ENCODE measurements at places on chromosomes 2 and 18.

DNA sequence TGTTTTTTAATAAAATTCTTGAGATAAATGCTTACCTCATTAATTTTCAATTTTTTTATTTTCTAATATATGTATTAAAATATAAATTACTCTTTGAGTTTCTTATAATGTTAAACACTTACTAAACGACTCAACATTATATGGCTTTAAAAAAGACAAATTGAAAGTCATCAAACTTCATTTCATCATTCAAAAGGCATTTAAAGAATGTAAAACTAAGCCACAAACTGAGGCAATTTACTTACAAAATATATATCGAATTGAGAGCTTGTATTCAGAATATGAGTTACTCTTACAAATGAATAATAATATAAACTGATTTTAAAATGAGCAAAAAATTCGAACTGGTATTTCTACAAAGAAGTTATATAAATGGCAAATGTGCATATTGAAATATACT, 1262.2 kb upstream of the PIK3C3 start:
- no peak for DNase-seq

DNA sequence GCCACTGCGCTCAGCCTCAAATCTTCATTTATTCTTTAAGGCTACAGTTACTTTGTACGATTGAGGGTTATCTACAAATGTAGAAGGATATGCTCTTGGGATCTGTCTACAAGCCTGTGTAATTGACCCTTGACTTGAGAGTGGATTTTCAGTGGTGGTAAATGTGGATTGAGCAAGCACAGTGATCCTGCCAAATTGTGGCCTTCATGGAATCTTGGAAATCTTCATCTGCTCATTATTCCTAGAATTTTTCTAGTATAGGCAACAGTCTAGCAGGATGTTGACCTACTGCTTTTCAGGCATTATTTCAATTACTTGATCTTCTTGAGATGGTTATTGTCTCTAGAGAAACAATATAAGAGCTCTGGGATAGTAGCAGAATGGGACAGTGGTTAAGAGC, 226.1 kb upstream of the REV1 start:
- no peak for DNase-seq

DNA sequence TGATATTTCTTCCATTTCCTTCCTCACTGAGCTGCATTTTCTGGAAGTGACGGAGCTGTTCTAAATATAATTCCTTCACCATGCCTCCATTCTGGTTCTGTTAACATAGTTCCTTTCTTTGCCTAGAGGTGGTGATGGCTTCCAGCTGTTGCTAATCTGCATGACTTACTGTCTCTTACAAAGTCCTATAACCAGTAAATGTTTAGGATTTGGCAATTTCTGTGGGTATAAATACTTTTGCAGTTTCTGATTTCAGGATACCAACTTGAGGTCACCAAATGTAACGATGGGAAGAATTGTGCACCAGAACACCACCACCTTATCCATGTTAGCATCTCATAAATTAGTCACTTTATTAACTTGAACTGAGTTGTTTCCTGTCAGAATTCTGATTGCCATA, 101.7 kb upstream of the FN1 start:
- DNase-seq = no peak

GRCh38 chr2:88530081-88530480, 77.6 kb upstream of the FOXI3 start:
- no peak for DNase-seq

GRCh38 chr2:225310745-225311144, 88.8 kb upstream of the NYAP2 start:
- peak; percentile 8 for DNase-seq

GRCh38 chr18:24491927-24492834, 31.7 kb downstream of the HRH4 start:
- no peak for DNase-seq

- peak; percentile 45 for DNase-seq
Measured at GRCh38 chr2:171811245-171811628, 82.8 kb downstream of the SLC25A12 start.

- DNase-seq = no peak
Measured at GRCh38 chr2:124880995-124881394, 855.9 kb downstream of the CNTNAP5 start.

DNA sequence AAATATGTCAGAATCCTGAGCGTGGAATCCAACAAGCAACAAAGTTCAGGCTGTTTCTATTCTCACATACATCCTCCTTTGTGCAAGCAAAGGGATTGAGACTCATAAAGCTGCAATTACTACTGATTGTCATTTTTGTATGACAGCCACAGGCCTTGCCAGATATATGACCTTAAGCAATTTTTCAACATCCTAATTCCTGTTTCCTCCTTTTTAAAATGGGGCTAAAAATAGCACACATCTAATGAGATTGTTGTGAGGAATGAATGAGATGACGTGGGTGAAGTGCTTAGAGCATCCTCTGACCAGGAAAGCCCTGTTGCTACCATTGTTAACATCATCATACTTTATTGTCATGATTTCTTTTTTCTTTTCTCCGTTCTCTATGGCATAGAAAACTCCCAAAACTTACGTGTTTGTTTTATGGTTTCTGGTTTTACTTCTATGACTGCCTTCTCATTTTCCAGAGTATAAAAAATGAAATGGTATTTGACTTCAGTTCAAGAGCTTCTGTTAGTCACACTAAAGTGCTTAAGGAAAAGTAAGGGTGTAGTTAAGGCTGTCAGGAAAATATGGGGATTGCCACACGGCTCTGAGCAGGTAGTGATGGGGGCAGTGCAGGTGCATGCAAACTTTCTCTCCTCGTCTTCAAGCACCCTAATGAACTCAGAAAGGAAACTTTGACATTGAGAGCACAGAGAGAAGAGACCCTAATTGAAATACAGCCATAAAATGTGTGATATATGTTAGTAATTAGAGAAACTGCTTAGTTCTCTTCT, 590.6 kb upstream of the NETO1 start:
- DNase-seq = no peak

DNA sequence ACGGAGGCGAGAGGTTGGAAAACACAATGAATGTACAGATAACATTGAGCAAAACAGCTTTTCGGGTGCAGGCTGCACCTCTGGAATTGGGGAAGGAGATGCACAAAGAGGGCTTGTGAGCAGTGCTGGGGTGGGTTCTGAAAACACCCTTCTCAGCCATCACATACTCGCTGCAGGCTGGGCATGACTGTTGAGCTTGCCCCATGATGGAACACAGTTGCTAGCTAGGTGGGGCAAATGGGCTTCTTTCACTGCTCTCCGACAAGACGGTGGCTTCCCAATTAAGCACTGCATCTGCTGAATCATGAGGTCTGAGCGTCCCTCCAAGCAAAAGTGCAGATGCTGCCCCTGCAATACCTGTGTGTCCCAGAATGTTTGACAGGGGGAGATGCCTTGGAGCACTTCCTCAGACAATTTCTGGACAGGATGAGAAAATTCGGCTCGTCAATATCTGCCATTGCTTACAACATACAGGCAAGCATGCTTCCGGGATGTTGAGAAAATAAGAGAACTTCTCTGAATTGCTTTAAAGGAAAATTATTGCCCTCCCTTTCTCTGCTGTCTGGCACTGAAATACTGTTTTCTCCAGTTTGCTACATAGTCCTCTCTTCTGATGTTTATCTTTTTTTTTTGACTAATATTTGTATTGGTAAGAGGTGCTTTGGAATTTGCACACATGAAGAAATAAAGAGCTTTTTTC, 77.3 kb upstream of the SH3BP4 start:
- no peak for DNase-seq

- peak; percentile 70 for DNase-seq
Measured at GRCh38 chr2:67389286-67389685, 7.8 kb upstream of the ETAA1 start.

DNA sequence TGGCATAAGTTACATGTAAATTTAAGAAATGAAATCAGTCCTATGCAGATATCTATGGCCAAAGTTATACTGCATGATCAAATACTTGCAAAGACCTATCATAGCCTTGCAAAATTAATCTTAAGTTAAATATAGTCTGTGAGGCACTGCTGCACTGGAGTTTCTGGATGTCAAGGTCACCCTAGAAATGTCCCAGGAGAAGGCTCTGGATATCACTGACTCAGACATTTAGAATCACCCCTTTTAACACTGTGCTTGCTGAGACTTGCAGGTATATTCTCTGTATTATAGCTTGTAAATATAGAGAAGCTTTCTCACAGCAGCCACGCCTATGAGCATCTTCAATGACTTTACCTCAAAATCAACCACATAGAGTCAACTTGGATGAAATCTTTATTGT, 51.5 kb downstream of the ETAA1 start:
- no peak for DNase-seq

- no peak for DNase-seq
Measured at GRCh38 chr18:78781601-78781960, 198.0 kb upstream of the SALL3 start.
